ENCODE measurements at places on chromosomes 5 and 9. TPM values are rescaled to one million over a fixed set of nuclear protein-coding genes. Genes with fewer than 3 reads are reported as not detected.

DNA sequence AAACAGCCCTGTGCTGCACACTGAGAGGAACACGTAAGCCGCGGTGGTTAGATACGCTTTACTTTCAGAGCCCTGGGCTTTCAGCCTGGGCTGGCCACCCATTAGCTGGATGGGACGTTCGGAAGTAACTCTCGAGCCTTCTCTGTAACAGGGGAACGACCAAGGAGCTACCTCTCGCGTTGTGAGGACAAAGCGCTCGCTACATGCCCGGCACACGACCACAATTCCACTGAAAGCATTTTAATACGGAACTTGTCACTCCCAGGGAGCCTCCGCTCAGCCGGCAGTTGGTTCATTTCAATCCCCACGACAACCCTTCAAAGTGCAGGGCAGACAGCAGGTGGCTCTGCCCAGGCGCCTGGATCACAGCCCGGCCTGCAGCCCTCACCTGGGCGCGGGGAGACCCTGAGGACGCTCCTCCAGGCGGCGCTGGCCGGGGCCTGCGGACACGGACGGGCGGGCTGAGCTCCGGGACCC is 368 bp downstream of the SURF1 start:
- no peak for DNase-seq

DNA sequence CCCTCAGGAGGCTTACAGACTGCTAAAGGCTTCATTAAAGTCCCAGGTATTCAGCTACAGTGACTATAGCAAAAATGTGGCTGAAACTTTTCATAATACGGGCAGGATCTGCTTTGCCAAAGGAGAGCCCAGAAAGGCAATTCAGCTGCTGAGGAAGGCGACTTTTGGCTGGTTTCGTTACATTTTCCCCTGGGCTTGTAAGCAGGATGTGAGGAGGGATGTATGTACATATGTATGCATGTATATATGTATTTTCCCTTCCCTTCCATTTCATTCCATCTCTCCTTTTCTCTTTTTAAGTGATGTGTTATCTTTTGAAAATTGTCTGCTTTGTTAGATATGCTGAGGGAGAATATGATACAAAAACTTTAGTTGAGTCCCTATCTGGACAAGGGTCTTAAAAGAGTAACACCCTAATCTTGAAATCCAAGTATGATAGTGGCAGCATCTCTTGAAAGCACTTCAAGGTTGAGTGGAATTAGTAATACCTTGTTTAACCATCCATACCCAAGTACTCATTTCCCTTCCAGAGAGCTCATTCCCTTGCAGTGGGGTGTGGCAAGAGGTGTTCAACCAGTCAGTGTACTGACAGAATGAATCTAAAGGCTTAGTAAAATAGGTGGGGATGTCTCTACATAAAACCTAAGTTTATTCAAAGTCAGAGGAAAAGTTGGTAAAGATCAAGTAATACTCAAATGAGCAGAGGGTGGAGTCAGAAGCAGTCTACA is 28.7 kb downstream of the RAD1 start:
- no peak for DNase-seq

DNA sequence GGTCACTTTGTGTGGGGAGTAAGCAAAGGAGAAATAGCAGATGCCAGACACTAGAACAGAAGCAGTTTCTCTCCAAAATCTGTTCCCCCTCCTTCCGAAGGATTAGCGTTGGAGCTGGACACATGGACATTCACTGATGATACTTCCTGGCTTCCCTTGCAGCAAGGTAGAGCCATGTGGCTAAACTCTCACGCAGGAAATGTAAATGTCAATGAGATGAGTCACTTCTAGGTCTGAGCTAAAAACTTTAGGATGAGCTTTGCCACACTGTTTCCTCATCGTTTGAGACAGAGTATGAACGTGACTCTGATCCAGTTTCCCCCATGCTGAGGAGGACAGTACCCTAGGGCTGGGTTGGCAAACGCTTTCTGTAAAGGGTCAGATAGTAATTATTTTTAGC is 5.1 kb downstream of the BHMT2 start:
- no peak for DNase-seq

DNA sequence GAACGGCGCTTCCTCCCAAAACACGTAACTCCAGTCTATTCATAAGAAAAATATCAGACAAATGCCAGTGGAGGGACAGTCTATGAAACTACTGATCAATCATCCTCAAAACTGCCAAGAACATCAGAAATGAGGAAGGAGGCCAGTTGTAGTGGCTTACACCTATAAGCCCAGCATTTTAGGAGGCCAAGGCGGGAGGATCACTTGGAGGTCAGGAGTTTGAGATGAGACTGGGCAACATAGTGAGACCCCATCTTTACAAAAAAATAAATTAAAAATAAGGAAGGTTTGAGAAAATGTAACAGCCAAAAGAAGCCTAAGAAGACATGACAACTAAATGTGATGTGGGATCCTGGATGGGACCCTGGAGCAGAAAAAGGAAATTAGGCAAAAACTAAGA is 58.9 kb upstream of the MIER3 start:
- no peak for DNase-seq

GRCh38 chr9:34957492-34958410 is at the start of gene PHF24:
PHF24 (plus strand) TSS chr9:34958285; CDS start chr9:34971299, 13,014 bp downstream.
- no peak for DNase-seq

DNA sequence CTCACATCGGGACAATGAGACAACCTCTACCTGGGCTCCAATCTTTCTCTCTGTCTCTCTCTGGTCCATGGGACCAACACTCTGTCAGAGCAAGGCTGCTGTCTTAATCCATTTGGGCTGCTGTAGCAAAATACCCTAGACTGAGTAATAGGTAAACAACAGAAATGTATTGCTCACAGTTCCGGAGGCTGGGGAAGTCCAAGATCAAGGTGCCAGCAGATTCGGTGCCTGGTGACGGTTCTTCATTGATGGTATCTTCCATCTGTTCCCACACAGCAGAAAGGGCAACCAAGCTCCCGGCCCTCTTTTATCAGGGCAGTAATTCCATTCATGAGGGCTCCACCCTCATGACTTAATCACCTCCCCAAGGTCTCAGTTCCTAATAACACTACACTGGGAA is 61.3 kb upstream of the SPOCK1 start:
- DNase-seq = no peak

Gene NLN
- total RNA-seq = 12.4 TPM

Gene BSPRY
- total RNA-seq = 0.25 TPM

Gene RASGEF1C
- total RNA-seq = 0.27 TPM

Gene NIPAL4
- total RNA-seq = not detected
